ENCODE measurements at places on chromosomes 5 and 9.
A peak's percentile ranks its signal among the peaks of the same experiment; 100 is the strongest.

DNA sequence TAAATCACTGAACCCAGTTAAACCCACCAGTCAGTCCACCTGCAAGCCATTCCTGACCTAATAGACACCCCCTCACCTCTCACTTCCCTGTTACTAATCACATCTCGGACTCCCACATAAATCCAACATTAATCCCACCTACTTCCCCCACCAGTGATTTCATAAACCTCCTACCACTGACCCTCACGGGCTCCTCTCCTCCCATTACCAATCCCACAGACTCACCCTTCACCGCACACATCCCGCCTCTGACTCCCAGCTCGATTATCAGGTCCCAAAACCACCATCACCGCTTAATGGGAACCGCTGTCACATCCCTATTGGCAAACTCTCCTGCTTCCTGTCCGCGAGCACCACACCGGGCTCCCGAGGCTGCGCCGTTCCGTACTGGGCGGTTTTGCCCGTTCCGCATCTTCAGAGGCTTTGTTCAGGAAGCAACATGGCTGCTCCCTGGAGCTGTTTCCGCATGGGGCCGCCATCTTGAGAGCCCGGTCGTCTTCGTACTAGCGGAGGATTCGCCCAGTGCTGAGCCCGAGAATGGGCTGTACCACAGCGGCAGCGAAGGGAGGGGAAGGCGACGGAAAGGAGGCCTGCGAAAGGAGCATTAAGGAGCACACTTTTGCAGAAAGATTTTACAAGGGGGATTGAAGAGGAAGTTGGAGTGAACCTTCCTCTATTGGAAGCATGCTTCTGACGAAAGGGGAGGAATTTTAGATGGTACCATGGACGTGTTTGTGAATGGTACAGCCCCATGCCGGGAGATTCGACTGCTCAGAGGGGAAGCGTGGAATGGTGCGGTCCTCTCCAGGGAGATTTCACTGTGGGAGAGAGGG, at the start of gene ZNF300:
TSS of gene ZNF300 (minus strand) at position 502 of the 833 bp plus-strand sequence. CDS start 1,825 bp downstream, outside the sequence.
- DNase-seq: no peak

GRCh38 chr5:67908126-67908765, 307.3 kb upstream of the PIK3R1 start:
- no peak for DNase-seq

DNA sequence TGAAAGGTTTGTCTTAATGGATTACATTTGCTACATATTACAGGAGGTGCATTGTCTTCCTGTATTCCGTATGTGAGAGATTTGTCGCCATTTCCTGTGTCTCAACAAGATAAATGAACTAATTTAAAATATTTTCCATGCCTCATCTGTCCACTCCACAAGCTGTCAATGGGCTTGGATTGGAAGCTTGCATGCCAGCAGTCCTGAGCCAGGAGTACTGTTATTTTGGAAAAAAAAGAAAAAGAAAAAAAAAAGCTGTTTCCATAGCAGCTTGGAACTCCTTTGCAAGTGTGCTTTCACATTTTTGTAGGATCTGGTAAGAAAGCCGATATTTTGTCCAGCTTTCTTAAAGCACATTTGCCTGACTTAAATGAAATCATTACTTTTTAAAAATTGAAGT, 330.8 kb downstream of the KDM4C start:
- no peak for DNase-seq

GRCh38 chr9:136815422-136815782, 7.7 kb downstream of the RABL6 start:
- DNase-seq: no peak

GRCh38 chr5:124738681-124739633, 7.5 kb downstream of the ZNF608 start:
- peak; percentile 43 for DNase-seq
